Daoy (cell line): ENCODE measurements at places on chromosomes 7 and 10. TPM values are rescaled to one million over a fixed set of nuclear protein-coding genes. Genes with fewer than 3 reads are reported as not detected.

- peak; percentile 9 for DNase-seq
These were observed 10.8 kb upstream of the PPP1R3C start for GRCh38 chr10:91643700-91644099.

Gene SLC26A5
- not detected in 2 replicates for total RNA-seq

DNA sequence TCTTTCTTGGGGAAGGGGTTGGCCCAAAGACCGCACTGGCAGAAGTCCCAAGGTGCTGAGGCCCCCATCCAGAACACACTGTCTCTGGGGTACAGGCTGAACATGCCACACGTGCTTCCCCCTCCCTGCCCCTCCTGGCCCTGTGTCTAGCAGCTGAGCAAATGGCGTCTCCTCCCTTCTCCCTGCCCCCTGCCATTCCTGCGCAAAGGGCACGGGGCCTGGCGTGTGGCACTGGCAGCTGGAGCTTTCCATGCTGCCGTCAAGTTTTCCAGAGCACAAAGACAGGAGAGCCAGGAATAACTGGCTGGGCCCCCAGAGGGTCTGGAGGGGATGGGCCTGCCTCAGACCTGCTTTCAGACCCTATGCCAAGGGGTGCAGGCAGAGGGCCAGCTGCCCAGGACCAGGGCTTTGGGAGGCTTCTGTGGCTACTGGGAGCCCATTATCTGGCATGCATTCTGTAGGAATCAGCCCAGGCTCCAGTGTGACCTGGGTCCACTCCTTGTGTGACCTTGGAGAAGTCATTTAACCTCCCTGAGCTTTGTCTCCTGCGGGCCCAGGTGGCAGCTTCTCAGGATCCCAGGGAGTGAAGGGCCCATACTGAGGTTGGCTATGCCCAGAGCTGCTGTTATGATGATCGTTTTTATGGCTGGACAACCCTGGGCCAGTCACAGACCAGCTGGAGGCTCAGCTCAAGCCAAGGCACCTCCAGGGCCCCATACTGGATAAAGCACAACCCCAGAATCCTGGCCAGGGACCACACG, 710 bp upstream of the LDB3 start:
- DNase-seq = no peak

- DNase-seq = no peak
These were observed 41.3 kb upstream of the CC2D2B start for GRCh38 chr10:95866467-95866842.

DNA sequence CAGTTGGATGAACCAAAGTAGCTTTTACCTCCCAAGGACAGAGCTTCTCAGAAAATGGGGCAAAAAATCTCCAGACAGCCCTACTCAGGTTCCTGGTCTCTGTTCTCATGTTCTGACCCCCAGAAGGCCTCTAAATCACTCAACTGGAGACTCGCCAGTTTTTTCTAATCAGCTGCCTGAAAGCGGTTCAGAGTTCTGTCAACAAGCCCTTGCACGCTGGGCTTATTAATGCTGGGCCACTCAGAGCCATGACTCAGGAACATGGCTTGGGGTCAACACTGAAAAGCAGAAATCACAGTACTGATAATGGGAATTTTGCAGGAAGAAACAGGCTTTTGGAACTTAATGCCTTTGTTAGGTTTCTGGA, 15.3 kb downstream of the ECHDC3 start:
- peak; percentile 76 for DNase-seq

DNA sequence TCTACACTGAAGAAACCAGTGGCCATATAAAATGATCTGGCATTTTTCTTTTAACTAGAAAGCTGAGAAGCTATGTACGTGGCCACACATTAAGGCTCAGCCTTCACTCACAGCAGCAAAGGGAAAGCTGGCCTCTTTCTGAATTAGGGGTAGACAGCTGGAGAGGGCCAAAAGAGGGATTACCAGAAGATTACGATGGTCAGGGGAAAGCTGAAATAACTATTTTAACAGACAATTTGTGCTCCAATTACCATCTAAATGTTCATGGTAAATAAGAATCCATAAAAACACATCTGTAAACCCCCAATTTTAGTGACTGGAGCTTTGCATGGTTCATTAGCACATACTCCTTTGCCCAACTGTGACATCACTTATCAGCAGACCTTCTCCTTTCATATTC, 314.3 kb downstream of the HPSE2 start:
- DNase-seq = no peak

GRCh38 chr7:12357508-12357907, 46.2 kb downstream of the VWDE start:
- DNase-seq = no peak

Gene PDE6C
- total RNA-seq = not detected in 2 replicates

GRCh38 chr7:30997316-30997715, 33.6 kb downstream of the GHRHR start:
- no peak for DNase-seq

DNA sequence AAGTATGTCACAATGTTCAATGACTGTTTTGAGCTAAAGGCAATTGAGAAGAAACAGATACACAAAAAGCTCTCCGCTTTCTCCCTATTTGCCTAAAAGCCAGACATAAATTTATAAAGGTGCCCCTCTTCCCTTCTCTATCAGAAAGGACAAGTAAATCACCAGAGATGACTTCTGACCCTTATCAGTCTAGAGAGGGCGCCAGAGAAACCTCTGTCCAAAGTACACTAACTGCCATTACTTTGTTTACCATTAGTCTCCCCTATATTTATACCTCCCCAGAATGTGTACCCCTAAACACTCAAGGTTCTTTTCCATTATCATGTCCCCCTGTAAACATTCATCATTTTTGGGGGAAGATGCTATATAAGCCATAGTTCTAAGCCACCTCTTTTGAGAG, 49.3 kb downstream of the TPK1 start:
- no peak for DNase-seq

Gene SPDYE8
- total RNA-seq = not detected in 2 replicates

Gene CLRN3
- total RNA-seq = not detected in 2 replicates

GRCh38 chr10:44752451-44753441, 158.4 kb upstream of the TMEM72 start:
- peak; percentile 85 for DNase-seq

DNA sequence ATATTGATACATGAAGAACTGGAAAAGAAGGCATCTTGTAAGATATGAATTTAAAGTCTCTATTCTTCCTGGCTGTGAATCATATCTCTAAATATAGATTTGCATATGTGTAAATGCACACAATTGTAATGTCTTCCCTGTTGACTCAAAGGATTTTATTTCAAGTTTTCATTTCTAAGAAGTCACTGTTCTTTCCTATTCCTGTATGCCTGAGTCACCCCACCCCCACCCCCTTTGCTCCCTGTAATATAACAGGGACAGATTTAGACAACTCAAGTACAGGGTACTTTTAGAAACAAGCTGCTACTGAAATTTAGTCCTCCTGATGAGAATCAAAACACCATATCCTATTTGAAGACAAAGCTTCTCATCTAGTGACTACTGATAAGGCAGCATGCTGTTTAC, 43.0 kb upstream of the HECTD2 start:
- no peak for DNase-seq

GRCh38 chr10:42479057-42479456, 159.3 kb downstream of the ZNF33B start:
- DNase-seq = no peak

- peak; percentile 20 for DNase-seq
These were observed 26.0 kb upstream of the PFKFB3 start for GRCh38 chr10:6176691-6177231.

GRCh38 chr10:43867667-43868565, 219.2 kb upstream of the ZNF32 start:
- DNase-seq = peak; percentile 79

DNA sequence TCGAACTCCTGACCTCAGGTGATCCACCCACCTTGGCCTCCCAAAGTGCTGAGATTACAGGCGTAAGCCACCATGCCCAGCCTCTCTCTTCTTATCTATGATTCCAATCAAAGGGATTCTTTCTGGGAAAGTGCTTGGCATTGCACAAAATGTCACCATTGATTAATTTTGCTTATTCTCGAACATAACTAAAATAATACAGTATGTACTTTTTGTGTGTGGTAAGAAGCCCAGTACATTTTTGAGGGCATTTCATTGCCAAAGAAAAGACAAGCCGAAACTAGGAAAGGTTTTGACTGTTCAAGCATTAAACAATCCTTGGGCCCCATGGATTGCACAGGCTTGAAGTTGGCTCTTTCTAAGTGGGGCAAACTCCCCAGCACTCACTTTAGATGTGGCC, 18.3 kb upstream of the CACUL1 start:
- no peak for DNase-seq

DNA sequence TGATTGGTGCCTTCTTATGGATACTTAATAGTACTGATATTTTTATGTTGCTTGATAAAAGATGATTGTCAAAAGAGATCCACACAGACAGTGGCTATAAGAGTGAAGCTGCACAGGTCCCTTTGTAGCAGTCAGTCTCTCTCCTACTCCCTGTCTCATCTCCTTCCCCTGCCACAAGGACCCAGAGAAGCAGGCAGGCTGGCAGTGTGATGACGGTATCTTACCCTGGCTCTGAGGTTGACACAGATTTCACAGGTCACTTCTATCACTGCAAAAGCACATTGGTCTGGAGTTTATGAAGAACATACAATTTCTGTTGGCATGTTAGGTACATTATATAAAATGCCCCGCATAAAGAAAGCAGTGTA, 64.4 kb upstream of the AHR start:
- peak; percentile 70 for DNase-seq

Gene SNX10
- total RNA-seq = 54.2 and 66.5 TPM in 2 replicates

DNA sequence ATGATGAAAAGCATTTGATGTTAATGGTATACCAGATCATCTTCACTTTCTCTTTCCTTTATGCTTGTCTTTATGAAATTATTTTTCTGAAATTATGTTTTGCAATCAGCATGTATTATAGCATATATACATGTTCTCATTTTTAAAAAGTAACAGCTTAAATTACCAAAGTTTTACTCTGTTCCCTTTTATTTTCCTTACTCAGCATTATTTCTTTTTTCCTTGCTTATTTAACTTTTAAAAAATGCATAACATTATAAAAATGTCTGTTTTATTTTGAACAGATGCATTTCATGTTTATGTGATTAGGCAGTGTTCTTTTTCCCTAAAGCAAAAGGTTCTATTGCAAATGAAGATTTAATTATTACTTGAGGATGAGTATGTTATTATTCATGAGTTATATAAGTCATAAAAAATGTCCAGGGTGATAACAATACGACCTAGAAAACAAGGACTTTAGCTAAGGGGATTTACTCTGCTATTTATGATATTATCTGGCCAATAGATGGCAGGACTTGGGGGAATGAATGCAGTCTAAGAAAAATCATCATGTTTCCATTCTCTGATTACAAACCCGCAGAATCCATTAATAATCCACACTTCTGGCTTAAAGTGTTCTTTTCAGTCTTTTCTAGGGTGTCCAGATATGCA, 38.5 kb downstream of the CABCOCO1 start:
- DNase-seq = no peak

Gene TMEM139
- not detected in 2 replicates for total RNA-seq

- DNase-seq = peak; percentile 30
These were observed 740 bp downstream of the HTR7 start for GRCh38 chr10:90856964-90857634.

DNA sequence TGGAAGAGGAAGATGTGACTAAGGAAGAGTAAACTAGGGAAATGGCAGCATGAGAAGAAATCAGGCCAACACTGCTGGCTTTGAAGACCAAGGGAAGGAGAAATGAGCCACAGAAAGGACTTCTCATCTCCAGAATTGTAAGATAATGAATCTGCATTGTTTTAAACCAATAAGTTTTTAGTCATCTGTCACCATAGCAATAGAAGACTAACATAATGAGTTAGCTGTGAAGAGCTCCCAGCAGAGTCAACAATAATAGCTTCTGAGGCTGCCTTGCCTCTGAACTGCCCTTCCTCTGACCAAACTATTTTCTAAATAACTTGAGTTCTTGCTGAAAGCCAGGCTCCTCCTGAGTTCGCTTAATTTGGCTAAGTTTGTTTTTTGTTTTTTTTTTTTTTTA, 103.6 kb downstream of the CACNA2D1 start:
- no peak for DNase-seq

GRCh38 chr10:125559210-125559609, 123.8 kb downstream of the TEX36 start:
- DNase-seq = no peak

Gene CSGALNACT2
- total RNA-seq = 2.7 and 4.1 TPM in 2 replicates

Gene EPO
- total RNA-seq = not detected in 2 replicates
